ENCODE measurements at places on chromosomes 2 and 18.

DNA sequence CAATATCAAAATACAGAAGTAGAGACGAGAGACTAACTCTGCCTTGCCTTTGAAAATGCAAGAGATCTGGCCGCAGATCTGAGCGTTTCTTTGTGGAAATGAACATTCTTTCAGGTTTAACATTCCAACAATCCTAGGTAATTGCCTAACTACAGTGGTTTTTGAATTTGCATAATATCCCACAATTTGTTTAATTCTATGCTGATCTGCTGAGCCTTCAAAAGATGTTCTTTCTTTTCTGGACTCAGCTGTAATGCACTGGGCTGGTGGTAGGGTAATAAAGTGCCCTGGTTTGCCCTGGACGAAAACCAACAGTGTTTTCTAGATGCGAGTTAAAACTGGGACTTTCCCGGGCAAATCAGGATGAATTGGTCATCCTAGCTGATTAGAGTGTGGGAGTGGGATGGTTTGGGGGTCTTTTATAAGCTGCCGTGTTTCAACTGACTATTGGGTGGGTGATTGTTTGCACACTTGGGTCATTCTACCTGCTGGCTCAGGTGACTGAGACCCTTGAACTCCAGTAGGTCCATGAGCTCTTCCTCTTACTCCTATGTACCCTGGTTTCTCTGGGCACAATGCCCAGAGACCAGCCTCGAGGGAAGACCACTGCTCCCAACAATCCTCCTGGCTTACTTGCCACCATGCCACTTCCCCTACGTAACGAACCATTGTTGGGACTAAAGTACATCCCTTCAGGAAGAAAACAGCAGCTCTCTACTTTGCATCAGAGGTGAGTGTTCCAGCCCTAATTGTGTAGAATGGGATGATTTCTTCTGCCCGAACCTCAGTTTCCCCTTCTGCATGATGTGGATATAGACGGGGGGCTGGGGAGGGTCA is 3.4 kb upstream of the PAX8 start:
- no peak for DNase-seq

GRCh38 chr2:69753659-69754363 is 11.9 kb downstream of the ANXA4 start:
- no peak for DNase-seq

DNA sequence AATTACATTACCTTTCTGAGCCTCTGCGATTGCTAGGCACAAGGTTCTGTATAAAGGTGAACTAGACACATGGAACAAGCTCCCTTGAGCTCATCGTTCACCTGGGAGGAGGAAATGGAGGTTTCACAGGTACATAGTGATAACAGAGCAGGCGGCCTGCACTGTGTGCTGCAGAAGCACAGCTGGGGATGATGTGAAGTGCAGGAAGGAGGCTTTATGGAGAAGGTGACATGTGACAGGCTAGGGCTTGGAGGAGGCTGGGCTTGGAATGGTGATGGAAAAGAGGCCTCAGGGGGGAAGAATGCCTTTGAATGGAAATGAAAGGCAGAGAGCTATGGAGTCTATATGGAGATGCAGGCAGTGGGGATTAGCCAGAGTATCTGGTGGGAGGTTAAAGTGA is 22.9 kb downstream of the MARCHF4 start:
- no peak for DNase-seq

DNA sequence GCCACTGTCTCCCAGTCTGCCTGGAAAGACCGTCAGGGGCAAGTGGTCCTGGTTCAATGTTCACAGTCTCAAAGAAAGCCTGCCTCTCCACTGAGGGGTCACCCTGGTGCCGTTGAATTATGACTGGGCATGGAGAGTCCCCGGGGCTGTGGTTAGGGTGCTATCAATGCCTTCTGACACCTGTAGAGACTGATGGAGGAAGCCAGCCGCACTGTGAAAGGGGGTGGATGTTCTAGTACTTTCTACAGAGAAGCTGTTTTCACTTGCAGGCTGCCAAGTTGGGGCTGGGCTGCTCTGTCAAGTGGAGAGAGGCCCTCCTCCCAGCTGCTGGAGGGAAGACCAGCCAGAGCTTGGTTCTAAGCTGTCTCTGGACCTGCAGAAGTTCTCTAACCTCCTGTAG is 80.5 kb downstream of the BCL2L11 start:
- no peak for DNase-seq
